ENCODE measurements at places on chromosomes 1 and 21. TPM values are rescaled to one million over a fixed set of nuclear protein-coding genes. Genes with fewer than 3 reads are reported as not detected.

Gene GBP4
- 1.2 TPM for total RNA-seq

Gene CHODL
- 2.0 TPM for total RNA-seq

Gene ZNF692
- total RNA-seq, result 18.9 TPM

Gene GSTM1
- not detected for total RNA-seq

Gene TMEM61
- not detected for total RNA-seq

Gene TGFB2
- total RNA-seq, result 23.1 TPM

Gene CYP4A22
- total RNA-seq, result not detected

Gene PLA2G2C
- total RNA-seq, result not detected

Gene LCE1A
- total RNA-seq, result not detected

Gene ACTL8
- not detected for total RNA-seq

Gene FTCD
- 0.98 TPM for total RNA-seq

Gene MAP10
- 6.1 TPM for total RNA-seq

Gene CFAP45
- 0.74 TPM for total RNA-seq

Gene SGIP1
- total RNA-seq, result 78.2 TPM

Gene TNN
- 1.7 TPM for total RNA-seq

Gene NOS1AP
- 9.3 TPM for total RNA-seq

Gene PDZK1IP1
- not detected for total RNA-seq

Gene DCST1
- 0.25 TPM for total RNA-seq

Gene ANKRD65
- total RNA-seq, result 0.49 TPM

Gene ATP6V1G3
- total RNA-seq, result not detected

Gene LY9
- not detected for total RNA-seq

Gene GNAT2
- not detected for total RNA-seq

Gene NCF2
- total RNA-seq, result 1.7 TPM

Gene HMGCS2
- not detected for total RNA-seq

Gene INSRR
- 0.25 TPM for total RNA-seq

Gene SLC19A1
- 7.4 TPM for total RNA-seq

Gene PLD5
- total RNA-seq, result 2.7 TPM

Gene RBM8A
- total RNA-seq, result 71.3 TPM

Gene RNU1-4
- 73,230 TPM for total RNA-seq

Gene ANXA9
- total RNA-seq, result not detected

Gene PADI1
- not detected for total RNA-seq

Gene TRAF5
- 13.3 TPM for total RNA-seq

Gene VANGL2
- total RNA-seq, result 19.4 TPM

Gene CSMD2
- total RNA-seq, result 22.9 TPM

Gene TMEM82
- total RNA-seq, result not detected

Gene ATXN7L2
- total RNA-seq, result 4.2 TPM

Gene SYT2
- total RNA-seq, result 0.98 TPM

Gene C4BPA
- not detected for total RNA-seq

Gene AMY2A
- total RNA-seq, result 0.25 TPM

Gene PDE9A
- total RNA-seq, result 14.5 TPM

Gene UBXN11
- 7.9 TPM for total RNA-seq

Gene MPZ
- 0.49 TPM for total RNA-seq

All from temporal lobe (tissue), 4 donors.